ENCODE measurements at places on chromosomes 12 and 14.

DNA sequence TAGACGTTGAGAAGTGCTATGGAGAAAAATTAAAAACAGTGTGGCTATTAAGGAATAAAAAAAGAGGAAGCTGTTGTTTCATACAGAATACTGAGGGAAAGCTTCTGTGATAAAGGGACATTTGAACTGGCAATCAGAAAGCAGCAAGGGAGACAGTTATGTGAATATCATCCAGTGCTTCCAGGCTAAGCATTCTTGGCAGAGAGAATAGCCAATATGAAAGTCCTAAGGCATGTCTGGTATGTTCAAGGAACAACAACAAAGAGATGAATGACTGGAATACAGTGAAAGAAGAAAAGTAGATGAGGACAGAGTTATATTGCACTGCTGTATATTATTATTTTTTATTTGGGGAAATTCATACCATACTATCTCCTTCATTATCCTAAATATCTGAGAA lies 23.9 kb downstream of the SCAF11 start:
- peak; percentile 23 for DNase-seq

DNA sequence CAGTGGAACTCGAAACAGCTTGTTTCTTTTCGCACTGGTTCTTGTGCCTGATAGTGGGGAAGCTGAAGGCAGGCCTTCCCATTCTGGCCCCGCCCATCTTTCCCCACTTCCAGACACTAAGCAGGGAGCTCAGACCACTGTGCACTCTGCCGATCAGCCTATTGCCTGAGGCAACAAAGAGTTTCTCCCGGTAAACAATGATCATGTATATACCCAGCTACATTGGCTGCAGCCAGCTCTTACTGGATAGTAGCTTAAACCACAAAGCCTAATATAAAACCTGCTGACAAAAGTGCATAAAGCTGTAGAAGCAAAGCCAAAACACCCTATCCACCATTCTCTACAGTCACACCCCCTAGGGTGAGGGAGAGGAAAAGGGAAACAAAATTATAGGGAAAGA lies 24.7 kb upstream of the GLIPR1 start:
- peak; percentile 27 for DNase-seq

- DNase-seq = peak; percentile 77
Observed at GRCh38 chr12:57093415-57094207, 4.7 kb downstream of the NAB2 start.

DNA sequence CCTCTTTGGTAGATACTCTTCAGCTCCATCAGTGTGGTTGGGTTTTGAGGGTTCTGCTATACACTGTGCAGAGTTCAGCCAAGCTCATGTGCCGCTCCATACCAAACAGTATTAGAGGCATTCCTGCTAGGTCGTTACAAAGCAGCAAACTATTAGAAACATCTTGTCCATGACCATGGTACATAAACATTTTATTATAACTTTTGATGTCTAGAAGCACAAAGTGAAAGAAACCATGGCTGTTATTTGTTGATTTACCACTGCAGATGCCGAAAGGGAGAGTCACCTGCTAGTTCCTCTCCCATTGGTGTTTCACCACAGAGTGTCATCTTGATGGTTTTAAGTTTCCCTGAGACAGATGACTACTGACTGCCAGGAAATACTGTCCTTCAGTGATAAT lies 242.0 kb downstream of the ADAMTS20 start:
- DNase-seq = peak; percentile 85

GRCh38 chr12:13198876-13199275 lies 2.4 kb downstream of the EMP1 start:
- peak; percentile 75 for DNase-seq

- DNase-seq = no peak
Observed at GRCh38 chr14:70011098-70011497, 131.9 kb downstream of the SMOC1 start.

DNA sequence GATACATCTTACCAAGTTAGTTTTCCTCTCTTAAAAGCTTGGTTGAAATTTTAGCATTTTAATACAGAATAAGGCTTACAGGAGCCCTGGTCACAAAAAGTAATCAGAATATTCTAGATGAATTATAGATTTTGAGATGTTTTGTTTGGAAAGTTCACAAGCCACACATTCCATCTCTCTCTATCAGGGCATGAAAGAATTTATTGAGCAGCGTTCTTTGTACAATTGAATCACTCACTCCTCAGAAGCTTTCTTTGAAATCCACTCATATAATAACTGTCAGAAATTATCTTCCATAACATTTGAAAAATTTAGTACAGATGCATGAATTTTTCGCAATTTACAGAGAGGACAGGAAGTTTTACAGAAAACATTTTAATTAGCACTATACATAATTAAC lies 938.6 kb upstream of the MDGA2 start:
- no peak for DNase-seq

DNA sequence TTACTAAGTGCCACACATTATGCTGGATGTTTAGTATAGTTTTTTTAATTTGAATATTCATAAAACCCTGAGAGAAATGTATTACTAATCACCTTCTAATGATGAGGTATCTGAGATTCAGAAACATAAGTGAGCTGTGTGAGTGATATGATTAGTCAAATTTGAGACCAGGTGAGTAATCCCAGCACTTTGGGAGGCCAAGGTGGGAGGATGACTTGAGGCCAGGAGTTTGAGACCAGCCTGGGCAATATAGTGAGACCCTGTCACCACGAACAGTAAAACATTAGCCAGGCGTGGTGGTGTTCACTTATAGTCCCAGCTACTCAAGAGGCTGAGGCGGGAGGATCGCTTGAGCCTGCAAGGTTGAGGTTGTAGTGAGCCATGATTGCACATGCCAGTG lies 438.4 kb downstream of the RAD51B start:
- DNase-seq = no peak

DNA sequence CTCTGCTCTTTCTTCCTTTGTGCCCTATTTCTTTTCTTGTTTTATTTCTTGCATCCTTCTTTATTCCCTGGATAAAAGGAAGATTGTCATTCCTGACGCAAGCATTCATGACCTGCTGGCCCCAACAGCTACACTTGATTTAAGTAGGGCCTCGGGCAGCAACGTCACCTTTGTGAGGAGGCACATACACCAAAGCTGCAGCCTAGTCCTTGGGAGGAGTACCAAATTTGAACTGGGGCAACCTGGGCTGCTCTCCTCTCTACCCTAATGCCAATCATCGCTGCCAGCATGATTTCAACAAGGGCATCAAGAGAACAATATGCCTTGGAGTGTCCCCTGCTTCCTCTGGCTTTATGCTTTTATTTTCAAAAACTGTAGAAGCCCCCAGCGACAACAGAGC lies 76.4 kb downstream of the C12orf50 start:
- no peak for DNase-seq

GRCh38 chr14:59305836-59306555 lies 117.5 kb downstream of the DAAM1 start:
- DNase-seq = no peak
